ENCODE measurements at places on chromosomes 11 and 22. TPM values are rescaled to one million over a fixed set of nuclear protein-coding genes. Genes with fewer than 3 reads are reported as not detected.

- no peak for DNase-seq
These were observed 35.7 kb upstream of the LRRC10B start for GRCh38 chr11:61472868-61473267.

- DNase-seq = no peak
These were observed 782 bp downstream of the TMEM109 start for GRCh38 chr11:60914633-60915247.

DNA sequence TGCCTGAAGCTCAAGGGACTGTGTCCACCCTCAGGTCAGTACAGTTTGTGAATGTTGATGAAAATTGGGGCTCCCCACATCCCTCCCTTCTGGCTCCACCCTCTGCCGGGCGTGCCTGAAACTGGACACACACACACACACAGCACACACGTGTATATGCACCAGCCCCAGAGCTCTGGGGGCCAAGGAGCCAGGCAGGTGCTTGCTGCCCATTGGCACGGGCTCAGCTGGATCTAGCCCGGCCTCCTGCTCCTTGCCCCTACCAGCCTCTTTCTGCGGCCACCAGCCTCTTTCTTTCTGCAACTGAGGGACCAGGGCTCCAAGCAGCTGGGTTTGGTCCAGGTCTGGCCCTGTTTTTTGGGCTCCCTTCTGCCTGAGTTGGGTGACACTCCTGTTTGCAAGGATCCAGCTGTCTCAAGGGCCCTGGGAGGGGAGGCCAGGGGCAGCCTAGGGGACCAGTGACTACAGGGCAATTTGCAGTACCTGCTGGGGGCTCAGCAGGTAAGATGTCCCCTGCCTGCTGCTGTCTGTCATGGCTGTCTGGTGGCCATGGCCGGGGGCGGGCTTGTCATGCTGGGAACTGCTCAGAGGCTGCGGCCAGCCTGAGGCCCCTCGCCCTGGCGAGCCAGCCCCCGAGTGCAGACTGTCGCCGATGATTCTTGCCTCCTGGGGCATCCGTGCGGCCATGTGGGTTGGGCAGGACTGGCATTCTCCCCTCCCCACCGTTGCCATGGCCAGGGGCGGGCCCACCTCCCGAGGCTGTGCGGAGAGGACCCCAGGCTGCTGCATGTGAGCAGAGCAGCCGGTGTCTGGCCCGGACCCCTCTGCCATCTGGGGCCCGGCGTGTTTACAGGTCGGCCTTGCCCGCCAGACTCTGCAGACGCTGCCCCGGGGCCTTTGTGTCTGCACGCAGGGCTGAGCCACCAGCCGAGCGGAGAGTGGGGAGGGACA, 51.5 kb upstream of the PPARA start:
- no peak for DNase-seq

- DNase-seq = no peak
These were observed 35.0 kb downstream of the CHORDC1 start for GRCh38 chr11:90187839-90188238.

DNA sequence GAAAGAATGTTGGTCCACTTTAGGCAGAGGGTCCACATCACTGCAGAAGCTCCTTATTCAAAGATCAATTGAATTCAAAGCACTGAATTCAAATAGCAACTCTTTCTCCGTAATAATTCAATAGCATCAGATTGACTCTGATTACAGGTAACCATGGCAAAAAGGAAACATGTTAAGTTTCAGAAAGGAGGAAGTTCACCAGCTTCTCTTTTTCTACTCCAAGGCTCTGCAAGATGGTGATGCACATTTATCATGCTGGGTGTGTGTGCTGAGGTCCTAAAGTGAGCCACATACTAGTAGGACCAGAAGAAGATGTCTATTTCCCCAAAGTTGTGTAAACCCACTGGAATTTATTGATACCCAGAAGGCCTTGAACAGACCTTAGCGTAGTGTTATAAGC, 18.0 kb upstream of the DRD2 start:
- DNase-seq = no peak

GRCh38 chr11:36147491-36147890, 141.7 kb downstream of the COMMD9 start:
- DNase-seq = no peak

GRCh38 chr11:8822469-8822868, 88.5 kb upstream of the AKIP1 start:
- DNase-seq = peak; percentile 61

GRCh38 chr22:17613280-17613679, 15.3 kb downstream of the ATP6V1E1 start:
- DNase-seq = no peak

Gene NXPE4
- total RNA-seq = not detected

- DNase-seq = peak; percentile 83
These were observed 178.6 kb downstream of the MIAT start for GRCh38 chr22:26835929-26836528.

Gene NNMT
- total RNA-seq = not detected

Gene SYT12
- 2.8 TPM for total RNA-seq

DNA sequence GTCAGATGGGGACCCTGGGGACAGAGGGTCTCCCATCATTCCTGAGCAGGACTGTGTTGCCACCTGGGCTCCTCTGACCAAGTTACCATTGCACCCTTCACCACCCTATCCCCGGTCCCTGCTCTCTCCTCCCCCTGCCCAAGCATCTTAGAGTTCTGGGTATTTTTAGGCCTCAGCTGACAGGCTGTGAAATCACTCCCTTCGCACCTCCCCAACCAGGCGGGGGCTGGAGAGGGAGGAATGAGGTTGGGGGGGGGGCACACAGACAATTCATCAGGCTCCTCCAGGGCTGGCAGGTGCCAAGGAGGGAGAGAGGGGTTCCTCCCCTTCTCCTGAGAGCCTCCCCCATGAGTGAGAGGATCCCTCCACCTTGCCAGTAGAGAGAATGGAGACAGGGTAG, 9.0 kb downstream of the SYT7 start:
- no peak for DNase-seq

DNA sequence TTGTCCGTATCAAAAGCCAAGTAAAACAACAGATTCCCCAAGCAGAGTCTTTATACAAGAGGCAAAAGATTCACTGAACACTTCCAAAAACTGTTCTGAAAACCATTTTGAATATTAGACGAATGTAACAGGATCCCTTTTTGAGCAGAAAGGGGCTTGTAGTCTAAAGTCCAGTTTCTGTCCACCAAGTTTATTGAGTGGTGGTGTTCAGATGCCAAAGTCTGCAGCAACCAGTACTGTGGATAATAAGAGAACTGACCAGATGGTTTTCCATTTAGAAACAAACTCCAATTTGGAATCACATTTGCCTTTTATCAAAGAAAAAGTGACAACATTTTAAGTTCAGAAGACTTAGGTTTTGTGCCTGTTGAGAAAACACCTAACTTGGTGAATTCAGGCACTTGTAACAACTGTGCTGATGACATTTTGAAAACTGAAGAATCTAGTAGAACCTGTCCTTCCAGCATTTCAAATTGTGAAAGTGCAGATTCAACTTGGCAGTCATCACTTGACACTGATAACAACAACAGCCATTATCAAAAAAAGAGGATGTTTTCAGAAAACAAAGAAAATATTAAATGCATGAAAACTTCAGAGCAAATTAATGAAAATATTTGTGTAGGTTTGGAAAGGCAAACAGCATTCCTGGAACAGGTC, 217.1 kb downstream of the CSNK2A3 start:
- DNase-seq = no peak

All from H7 (cell line).